ENCODE measurements at places on chromosomes 13 and 19.

DNA sequence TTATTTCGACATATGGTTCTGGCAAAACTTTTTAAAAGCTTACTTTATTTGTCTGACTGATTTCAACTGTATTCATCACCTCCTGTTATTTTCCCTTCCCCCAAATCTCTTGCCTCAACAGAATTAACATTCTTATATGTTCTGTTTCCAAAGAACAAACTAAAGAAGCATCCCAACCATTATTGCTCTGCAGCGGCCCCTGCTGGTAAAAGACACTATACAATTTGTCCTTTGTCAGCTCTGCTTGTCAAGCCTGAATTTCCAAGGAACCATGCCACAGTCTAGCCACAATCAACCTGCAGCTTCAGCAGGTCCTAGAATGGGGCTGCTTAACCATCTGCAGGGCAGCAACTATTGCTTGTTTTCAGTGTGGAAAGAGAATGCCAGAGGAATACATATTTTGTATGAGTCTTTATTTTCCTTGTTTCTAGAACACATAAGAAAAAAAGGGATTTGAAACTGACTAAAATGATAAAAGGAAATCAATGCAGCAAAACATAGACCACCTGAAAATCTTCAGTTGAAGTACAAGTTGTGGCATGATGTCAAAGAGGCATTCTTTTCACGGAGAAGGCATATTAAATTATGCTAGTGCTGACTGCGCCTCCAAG is 845.3 kb downstream of the DIAPH3 start:
- peak; percentile 36 for DNase-seq

DNA sequence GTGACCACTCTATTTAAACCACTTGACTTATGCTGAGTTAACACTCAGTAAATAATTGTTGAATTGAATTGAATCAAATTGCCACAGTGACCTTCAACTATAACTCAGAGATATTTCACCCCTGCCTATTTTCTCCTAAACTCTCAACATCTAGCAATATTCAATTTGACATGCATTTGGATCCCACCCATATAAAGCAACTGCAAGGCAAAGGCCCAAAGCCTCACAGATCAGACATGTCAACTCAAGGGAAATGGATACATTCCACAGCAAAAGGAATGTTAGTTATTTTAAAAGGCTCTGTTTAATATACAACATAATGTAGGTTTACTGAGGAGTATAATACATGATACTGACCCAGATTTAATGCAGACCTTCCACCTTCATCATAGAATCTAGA is 107.4 kb downstream of the KCTD12 start:
- no peak for DNase-seq

DNA sequence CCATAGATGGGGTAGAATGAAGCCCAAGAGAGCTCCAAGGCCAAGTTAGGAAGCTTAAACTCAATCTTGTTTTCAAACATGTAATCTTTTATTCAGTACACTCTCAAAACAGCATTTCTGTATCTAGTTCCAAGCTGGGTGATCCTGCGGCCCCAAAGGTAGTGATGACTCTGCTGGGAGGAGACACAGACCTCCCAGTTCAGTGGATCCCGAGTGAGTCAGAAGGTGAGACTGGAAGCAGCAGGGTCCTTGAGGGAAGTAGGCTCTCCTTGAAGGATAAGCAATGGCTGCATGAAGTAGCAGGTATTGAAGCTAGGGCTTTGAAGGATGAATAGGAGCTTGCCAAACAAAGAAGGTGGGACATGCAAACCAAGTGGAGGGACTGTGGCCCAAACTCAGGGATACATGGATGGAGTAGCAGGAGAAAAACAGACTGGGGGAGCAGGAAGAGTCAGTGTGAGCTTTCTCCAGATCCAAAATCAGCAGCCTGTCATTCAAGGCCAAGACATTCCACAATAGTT is 9.6 kb downstream of the TINCR start:
- DNase-seq, result no peak

DNA sequence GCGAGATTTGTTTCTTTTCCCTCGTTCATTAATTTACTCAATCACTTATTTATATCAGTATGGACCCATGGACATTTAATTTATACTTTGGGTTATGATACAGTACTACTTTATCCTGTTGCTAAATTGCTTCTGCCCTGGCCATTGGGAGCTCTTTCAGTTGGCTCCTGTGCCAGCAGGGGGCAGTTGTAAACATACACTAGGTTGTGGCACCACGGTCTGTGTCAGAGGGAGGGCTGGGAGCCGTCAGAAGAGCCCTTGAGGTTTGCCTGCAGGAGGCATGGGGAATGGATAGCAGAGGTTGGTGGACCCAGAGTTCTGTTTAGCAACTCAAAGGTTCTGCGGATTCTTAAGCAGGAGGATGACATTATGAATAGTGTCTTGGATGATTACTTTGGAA is 94.3 kb downstream of the ERCC5 start:
- DNase-seq, result no peak

- DNase-seq, result peak; percentile 64
These were observed 4.1 kb downstream of the DLL3 start for GRCh38 chr19:39502640-39503417.

GRCh38 chr13:62908321-62908720 is 1492.7 kb upstream of the PCDH20 start:
- DNase-seq, result no peak

DNA sequence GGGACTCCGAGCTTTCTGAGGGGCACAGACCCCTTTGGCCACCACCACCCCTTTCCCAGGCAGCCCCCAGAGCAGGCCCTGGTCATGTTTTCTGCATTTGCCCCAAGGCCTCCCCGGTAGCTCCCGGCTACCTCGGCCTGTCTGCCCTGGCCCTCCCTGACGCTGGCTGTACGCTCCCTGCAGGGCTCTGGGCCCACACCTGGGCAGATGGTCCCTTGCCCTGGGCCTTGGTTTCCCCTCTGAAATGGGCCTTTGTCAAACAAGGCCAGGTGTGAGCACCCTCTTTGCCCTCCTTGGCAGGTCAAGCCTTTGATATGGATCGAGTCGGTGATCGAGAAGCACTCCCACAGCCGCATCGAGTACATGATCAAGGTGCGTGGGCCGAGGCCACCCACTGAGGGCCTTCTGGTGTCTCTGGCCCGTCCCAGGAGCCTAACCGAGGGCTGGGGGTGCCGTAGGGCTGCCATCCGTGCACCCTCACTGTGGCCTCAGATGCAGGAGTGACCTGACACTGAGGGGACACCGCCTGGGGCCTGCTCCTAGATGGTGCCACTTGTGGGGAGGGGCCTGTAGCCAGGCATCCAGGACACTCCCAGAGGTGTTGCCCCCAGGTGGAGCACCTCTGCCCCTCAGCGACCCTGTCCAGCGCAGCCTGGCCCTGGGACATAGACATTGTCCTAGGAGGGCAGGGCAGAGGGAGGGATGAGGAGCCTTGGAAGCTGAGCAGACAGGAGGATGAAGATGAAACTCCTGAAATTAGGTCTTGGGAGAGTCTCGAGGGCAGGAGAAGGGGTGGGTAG is 30.3 kb downstream of the AP1M1 start:
- DNase-seq, result no peak

DNA sequence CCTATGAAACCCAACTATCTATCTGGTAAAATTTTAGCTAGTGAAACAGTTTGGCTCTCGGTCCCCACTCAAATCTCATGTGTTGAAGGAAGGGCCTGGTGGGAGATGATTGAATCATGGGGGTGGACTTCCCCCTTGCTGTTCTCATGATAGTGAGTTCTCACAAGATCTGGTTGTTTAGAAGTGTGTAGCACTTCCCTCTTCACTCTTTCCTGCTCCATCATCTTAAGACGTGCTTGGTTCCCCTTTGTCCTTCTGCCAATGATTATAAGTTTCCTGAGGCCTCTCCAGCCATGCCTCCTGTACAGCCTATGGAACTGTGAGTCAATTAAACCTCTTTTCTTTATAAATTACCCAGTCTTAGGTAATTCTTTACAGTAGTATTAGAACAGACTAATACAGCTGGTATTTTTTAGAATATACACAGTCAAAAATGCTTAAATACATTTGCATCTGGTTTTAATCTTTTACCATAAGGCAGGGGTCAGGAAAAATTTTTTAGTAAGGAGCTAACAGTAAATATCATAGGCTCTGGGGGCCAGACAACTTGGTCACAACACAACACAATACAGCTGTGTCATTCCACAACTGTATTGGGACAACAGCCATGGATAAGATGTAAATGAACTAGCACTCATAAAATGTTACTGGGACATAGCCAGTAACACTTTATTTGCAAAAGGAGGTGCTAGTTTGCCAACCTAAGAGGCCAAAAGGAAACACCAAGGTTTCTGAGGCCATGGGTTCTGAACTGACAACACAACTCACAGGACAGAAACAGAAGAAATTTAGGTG is 24.3 kb downstream of the DZIP1 start:
- no peak for DNase-seq

DNA sequence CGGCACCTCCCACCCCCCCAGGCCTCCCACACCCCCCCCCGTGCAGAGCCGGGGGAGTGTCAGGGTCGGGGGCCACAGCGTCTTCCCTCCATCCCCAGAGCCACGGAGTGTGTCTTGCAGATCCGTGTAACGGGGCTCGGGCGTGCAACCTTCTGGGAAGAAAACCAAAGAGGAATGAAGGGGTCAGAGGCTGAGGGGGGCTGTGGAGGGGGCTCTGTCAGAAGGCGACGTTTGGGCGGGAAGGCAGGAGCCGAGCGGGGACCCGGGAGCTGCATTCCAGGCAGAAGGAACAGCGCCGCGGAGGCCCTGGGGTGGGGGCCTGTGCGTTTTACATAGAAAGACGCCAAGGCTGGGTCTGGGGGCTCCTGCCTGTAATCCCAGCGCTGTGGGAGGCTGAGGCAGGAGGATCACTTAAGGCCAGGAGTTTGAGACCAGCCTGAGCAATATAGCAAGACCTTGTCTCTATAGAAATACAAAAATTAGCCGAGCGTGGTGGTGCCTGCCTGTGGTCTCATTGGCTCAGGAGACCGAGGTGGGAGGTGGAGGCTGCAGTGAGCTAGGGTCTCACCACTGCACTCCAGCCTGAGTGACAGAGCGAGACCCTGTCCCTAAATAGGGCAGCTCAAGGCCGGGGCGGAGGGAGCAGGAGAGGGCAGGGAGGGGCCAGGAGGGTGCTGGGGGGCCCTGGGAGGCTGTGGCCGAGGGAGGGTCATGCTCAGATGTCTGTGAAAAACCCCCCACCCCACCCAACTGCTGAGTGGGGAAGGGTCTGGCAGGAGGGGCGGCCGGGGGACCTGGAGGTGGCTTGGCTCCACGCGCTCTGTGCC is 27.8 kb downstream of the ARID3A start:
- no peak for DNase-seq

DNA sequence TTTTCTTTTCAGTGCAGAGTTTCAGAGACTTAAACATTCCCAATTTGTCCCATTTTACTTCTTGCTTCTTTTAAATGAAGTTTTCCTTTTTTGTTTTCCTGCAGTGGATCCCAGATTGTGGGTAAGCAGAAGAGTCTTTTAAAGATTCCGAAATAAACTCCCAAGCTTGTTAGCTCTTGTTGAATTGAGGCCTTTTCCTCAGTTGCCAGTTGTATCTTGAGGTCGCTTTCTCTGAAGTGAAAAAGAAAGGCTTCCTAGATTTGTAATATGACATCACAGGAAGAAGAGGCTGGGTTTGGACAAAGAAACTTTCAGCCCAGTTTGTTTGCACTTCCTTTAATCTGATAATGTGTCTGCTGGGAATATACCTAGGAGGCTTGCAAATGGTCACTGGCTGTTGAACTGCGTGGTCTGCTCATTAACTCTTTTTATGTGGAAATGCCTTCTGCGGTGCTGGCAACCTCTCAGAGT is at the start of gene LPAR6:
Gene LPAR6 (minus strand): TSS at position 233 of the 471 bp plus-strand sequence. CDS start 690 bp downstream, outside the sequence.
- DNase-seq, result no peak

DNA sequence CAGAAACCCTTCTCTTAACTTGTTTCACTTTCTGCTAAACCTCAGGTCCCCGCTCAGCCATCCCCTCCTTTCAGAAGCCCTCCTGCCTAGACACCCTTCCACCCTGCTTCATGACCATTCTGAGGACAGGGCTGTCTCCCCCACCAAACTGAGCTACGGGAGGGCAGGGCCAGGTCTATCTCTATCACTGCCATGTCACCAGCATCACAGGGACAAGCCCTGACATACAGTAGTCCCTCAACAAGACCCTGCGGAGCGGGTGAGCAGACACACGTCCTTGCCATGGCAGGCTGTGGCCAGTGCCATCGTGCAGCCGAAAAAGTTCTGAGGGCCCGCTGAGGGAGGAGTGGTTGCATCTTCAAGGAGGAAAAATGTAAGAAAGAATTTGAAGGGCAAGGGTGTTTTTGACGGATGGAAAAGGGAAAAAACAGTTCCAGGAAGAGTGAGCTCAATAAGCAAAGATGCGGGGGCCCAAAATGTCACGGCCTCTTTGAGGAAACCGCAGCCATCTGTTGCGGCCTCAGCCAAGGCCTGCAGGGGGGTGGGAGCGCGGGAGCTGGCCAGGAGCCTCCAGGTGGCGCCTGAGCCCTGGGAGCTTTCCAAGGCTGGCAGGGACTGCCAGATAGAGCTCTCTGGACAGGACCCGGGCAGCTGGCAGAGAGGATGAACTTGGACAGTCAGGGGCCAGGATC is 8.1 kb downstream of the PTGIR start:
- no peak for DNase-seq

DNA sequence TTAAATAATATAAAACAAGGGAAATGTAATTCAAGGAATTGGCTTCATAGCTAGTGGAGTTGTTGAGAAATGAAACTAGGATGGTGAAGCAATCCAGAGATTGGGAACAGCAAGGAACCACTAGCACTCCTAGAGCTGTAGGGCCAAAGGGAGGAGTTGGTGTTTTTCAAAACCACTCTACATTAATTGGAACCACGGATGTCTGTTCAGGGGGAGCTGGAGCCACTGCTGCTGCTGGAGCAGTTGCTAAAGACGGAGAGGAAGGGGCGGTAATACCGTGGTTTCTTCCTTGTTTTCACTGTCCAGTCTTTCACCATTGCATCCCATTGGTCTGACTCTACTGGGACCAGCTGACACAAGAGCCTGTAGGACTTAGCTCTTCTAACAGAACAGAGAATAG is 8.5 kb downstream of the DNAJC15 start:
- DNase-seq, result no peak

DNA sequence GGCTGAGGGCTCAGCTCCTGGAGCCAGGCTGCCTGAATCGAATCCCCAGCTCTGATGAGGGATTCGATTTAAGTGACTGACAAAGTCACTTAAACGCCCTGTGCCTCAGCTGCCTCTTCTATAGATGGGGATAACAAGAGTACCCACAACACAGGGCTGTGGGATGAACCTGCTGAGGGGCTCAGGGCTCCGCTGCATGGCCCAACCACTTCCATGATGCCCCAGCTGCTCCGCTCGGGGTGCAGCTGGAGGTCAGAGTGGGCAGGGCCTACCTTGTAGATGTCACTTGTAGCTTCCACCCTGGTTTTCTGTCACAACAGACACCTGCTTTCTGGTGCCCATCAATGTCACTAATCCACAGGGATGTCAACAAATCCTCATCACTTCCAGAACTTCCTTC is 39.2 kb downstream of the STK24 start:
- no peak for DNase-seq

- no peak for DNase-seq
These were observed 66.6 kb downstream of the CHST8 start for GRCh38 chr19:33688171-33688992.
